ENCODE measurements at places on chromosomes 4 and X.
A peak's percentile ranks its signal among the peaks of the same experiment; 100 is the strongest.

- DNase-seq = no peak
Measured at GRCh38 chr4:147987252-147987651, 255.4 kb downstream of the ARHGAP10 start.

GRCh38 chr4:6388713-6389112 is 83.7 kb downstream of the PPP2R2C start:
- no peak for DNase-seq

- DNase-seq = no peak
Measured at GRCh38 chr4:8264106-8264505, 5.4 kb upstream of the HTRA3 start.

DNA sequence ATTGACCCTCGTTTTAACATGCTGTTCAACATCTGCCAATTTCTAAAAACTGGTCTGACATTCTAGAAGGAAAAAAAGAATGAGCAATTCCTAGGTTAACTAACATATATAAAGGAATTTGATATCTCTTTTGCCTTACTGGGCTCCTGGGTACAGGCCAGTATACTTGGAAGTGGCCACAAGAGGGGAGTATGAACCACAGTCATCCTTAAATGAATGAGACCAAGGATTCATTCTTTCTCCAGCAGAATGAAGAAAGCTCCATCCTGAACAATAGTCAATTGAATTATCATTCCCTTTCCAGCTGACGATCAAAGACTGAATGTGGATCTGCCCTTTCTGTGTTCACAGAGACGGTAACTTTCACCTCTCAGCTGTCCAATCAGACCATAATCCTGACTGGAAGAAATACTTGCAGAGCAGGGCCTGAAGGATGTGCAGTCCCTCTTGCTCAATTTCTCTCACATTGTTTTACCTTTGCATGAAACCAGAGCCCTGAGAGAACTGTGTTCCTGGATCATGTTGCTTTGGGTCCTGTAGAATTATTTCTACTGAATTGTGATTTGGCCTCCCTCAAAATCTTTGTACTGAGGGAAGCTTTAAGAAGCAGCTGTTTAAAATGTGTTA is 14.8 kb upstream of the SPARCL1 start:
- peak; percentile 29 for DNase-seq

DNA sequence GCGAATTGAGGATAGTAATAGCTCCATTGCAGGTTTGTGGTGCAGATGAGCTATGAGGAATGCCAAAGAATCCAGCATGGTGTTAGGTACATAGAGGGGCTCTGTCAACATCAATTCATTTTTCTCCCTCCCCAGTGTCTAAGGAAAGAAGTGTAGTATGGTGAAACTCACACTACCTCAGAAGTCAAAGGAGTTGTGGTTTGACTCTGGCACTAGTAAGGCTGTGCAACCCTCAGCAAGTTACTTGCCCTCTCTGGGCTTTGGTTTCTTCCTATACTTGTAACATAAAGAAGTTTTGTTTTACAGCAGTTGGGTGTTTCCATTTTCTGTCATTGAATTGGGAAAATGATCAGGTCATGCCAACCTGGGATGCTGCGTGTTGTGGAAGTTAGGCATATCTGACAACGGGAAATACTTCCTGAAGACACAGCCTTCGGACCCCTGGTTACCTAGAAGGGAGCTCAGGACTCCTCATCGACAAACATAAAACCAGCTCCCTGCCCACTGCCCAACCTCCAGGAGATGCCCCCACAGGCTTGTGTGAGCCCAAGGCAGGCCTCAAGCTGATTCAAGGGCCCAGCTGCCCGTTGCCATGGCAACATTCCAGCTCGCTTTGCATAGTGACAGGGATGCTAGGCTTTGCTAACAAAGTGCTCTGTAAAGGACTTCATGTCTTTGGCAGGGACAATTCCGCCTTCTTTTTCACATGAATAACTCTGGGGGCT is 71.4 kb downstream of the RTL5 start:
- DNase-seq = no peak

DNA sequence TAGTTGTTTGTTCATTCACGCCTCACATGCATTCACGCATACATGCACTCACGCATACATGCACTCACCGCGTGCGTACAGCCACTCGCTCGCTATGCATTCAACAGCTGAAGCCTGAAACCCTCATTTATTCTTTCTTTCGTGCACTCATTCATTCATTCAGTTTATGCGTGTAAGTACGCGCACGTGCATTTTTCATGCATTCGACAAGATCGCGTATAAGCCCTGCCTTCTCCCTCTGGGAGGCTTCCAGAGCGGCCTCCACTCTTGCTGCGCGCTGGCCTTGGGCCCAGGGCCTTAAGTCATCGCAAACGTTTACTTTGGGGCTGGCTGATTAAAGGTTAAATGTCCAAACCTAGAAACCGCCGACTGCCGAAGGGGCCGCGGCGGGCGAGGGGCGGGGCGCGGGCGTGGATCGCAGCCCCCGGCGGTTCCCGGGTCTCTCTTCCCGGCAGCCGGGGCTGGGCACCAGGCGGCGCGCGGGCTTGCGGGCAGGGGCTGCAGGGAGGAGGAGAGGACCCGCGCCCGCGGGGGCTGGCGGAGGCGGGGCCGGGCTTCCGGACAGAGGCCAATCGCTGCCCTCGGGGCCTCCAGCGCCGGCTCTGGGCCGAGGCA is at the start of gene GYG2:
GYG2 (plus strand) TSS at position 587 of the 615 bp plus-strand sequence. CDS start 1,259 bp downstream, outside the sequence.
- no peak for DNase-seq

GRCh38 chr4:115918149-115918548 is 804.7 kb upstream of the NDST4 start:
- DNase-seq = no peak

DNA sequence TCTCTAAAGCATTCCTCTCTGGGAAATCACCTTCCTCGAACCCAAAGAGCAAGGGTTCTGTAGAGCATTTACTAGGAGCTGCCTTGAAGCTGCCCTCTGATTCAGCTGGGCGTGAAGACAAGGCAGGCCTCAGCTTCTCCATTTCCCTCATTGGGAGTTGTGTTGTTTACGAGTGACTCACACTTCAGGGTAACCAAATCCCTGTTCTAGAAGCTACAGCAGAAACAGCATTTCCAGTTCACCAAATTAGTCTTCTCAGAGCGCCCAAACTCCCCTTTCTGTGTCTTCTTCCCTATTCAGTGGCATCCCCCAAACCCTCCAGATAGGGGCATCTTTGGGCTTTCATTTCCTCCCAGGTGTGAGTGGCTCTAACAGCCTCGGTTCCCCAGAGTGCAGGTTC is 863 bp upstream of the XPNPEP2 start:
- DNase-seq = no peak

DNA sequence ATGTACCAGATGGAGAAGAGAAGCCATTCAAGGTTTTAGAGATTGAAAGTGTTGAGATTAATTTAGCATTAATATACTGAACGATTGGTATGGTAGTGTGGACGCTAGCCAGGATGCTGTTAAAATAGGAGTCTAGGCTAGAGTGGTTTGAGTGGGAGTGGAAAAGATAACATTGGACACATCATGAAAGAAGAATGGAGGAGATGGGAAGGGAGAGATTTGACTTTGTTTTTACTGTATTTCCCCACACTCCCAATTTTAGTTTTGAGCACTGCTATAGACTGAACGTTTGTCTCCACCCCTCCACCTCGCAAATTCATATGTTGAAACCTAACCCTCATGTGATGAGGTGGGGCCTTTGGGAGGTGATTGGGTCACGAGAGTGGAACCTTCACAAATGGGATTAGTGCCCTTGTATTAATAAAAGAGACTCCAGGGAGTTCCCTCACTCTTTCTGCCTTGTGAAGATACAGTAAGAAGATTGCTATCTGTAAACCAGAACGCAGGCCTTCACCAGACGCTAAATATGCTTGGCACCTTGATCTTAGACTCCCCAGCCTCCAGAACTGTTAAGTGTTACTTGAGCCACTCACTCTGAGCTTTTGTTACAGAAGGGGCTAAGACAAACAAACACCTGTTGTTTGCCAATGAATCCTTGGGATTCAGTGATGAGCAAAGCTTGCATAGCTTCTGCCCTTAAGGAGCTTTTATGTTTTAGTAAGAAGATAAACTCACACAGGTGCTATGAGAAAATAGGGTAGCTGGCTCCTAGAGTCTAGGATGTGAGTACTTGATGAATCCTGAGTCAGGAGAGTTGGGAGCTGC is 25.8 kb downstream of the USP9X start:
- no peak for DNase-seq

- no peak for DNase-seq
Measured at GRCh38 chr4:95118497-95118896, 360.7 kb downstream of the BMPR1B start.

- DNase-seq = no peak
Measured at GRCh38 chrX:38279188-38279587, 48.1 kb downstream of the RPGR start.

DNA sequence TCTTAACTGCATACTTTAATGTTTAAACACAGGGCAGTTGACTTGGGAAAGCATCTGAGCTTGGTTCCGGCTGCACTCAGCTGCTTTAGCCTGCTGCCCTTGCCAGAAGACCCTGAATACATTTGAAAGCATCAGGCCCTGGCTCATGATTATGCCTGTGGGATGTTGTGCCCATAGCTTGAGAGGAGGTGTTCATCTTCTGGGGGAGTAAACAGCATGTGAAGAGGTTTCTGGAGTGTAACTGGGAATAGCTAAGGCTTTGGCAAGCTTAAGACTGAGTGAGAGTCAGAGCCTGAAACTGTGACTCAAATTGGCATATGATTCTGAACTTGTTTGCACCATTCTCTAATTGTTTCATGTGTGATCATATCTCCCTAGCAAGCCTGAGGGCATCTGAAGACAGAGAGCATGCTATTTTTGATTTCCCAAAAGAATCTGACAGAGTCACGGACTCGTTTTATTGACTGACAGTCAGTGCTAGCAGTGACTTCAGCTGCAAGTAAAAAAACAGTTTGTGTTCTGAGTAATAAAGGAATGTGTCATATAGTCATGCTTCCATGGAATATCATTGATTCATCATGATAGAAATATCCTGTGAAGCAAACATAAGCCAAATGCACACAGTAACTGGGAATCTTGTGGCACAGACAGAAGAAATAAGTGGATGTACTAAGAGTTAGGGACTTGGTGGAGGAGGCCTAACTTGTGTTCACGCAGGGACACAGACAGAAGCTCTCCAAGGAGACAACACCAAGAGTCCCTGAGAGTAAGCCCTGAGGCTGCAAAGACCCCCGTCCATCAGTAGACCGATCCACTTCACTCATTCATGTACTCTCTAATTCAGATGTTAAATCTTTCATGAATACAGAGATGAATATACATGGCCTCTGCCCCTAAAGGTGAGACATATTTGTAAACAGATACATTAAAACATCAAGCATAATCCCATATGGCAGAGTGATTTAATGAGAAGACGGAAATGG is 100.7 kb downstream of the SYNPO2 start:
- DNase-seq = no peak

DNA sequence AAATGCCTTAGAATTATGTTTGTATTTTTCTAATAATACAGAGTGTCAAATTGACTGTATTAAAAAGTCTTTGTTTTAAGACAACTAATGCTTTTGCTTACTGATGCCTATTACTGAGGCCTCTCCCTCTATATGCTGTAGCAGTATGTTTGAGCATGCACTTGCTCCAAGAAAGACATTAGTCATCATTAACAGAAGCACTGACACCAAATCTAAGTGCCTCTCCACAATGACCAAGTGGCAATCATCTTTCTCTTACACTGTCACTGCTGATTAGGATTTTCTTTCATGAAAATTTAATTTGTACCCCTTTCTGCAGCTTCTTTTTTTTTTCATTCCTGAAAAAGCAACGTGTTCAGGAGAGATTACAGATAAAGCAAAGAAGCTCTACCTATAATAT is 11.1 kb upstream of the MAB21L2 start:
- DNase-seq = no peak

- no peak for DNase-seq
Measured at GRCh38 chr4:86901864-86902263, 9.6 kb upstream of the C4orf36 start.

- DNase-seq = no peak
Measured at GRCh38 chr4:158771776-158772175, 3.0 kb downstream of the FNIP2 start.

GRCh38 chrX:145631461-145631951 is 186.1 kb upstream of the SLITRK2 start:
- DNase-seq = no peak

- DNase-seq = no peak
Measured at GRCh38 chr4:184617600-184618196, 31.5 kb downstream of the CASP3 start.

- no peak for DNase-seq
Measured at GRCh38 chr4:13938299-13938698, 310.8 kb upstream of the BOD1L1 start.

DNA sequence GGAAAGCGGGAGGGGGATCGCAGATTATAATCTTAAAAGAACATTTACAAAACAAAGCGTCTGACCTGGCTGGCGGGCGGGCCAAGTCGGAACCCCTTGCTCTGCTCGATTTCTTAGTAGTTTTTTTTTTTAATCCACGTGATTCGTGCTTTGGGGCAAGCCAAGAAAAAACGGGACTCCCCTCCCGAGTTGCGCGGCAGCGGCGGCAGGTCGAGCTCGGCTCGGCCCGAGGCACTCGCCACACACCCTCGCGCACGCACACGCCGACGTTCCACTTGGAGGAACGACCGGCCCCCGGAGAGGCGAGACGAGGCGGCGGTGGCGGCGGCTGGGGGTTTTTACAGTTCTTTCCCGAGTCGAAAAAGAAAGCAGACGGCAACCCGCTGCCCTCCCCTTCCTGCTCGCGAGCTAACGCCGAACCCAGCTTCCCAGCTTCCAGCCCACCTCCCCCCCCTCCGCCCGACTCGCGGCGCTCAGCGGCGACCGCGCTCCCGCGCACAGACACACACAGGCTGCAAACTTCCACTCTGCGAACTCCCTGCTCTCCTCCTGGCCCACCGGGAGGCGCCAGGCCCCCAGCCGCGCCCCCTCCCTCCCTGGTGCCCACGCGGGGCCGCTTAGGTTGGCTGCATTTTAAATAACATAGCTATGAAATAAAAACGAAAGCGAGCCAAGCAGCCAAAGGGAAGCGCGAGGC is 1.2 kb downstream of the BCOR start:
- no peak for DNase-seq

DNA sequence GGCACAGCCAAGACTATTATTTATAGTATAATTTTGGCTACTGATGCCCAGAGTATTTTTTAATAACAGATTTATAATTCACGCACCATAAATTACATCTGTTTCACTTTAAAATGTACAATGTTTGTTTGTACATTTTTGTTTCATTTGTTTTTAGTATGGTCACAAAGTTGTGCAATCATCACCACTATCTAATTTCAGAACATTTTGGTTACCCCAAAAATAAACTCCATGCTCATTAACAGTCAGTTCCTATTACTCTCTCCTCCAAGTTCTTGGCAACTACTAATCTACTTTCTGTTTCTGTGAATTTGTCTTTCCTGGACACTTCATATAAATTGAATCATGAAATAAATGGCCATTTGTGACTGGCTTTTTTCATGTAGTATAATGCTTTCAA is 176.7 kb downstream of the SH3BGRL start:
- no peak for DNase-seq

DNA sequence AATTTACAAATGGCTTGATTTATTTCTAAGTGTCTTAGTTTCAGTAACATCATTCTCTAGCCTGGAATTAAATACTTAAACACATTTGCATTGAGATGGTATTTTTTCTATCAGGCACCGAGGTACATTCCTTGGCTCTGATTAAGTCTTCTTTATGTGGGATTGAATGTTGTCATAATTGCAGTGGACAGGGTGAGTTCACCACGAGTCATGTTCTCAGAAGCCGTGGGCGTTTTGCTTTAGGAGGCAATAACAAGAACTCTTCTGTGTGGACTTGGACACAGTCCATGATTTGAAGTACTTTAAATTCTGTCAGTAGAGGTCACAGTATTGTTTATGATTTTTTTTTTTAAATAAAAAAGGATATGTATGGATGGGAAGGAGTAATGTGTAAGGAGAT is 57.1 kb upstream of the EFHC2 start:
- no peak for DNase-seq

- no peak for DNase-seq
Measured at GRCh38 chr4:139978692-139979091, 175.3 kb downstream of the MAML3 start.

- no peak for DNase-seq
Measured at GRCh38 chr4:22597471-22597870, 81.6 kb upstream of the ADGRA3 start.
